Naive thymus-derived CD8-positive, alpha-beta T cell (primary cell): ENCODE measurements at places on chromosomes 2 and 18. TPM values are rescaled to one million over a fixed set of nuclear protein-coding genes. Genes with fewer than 3 reads are reported as not detected.
A peak's percentile ranks its signal among the peaks of the same experiment; 100 is the strongest.

GRCh38 chr2:108412995-108413710, 35.4 kb downstream of the SULT1C4 start:
- H3K36me3 ChIP-seq, result no peaks in the 10 kb centered on the region
- no peak overlapping the region for H3K27ac ChIP-seq
- H3K4me1 ChIP-seq, result no peaks in the 10 kb centered on the region
- no peak overlapping the region for H3K4me3 ChIP-seq
- no peak for DNase-seq

HOXD8 gene
- not detected for total RNA-seq

RBM44 gene
- total RNA-seq, result 1.0 TPM

CMPK2 gene
- total RNA-seq, result 3.4 TPM

DNA sequence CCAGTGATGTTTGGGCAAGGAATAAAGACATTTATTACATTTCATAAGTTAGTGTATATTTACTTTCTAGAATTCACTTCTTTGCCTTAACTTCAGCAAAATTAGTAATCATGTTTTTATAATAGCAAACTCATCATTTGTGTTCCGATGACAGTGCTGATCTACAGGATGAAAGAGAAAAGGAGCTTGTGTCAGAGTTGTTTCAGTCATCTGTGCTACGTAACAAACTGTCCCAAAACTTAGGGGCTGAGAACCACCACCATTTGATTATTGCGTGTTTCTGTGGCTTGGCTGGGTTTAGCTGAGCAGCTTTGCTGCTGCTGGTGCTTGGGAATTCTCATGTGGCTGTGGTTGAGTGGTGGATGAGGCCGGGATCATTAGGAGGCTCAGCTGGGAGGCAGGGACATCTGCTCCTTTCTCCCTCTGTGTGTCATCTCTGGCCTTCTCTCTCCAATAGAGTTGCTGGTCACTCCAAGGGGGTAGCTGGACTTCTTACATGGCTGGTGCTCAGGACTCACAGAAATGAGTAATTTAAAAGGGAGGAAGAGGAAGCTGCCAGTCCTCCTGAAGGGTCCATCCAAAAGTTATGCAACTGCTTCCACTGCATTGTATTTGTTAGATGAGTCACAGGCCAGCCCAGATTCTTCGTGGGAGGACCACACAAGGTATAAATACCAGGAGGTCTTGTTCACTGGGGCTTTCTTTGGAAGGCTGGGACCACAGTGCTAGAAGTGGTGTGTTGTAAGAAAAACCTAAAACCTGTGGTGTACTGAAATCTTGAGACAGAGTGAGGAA, 43.4 kb upstream of the HAAO start:
- DNase-seq, result no peak
- H3K36me3 ChIP-seq, result no peaks in the 10 kb centered on the region
- no peak overlapping the region for H3K4me3 ChIP-seq
- no peak overlapping the region for H3K27ac ChIP-seq
- no peaks in the 10 kb centered on the region for H3K27me3 ChIP-seq

CFC1 gene
- total RNA-seq, result not detected

DNA sequence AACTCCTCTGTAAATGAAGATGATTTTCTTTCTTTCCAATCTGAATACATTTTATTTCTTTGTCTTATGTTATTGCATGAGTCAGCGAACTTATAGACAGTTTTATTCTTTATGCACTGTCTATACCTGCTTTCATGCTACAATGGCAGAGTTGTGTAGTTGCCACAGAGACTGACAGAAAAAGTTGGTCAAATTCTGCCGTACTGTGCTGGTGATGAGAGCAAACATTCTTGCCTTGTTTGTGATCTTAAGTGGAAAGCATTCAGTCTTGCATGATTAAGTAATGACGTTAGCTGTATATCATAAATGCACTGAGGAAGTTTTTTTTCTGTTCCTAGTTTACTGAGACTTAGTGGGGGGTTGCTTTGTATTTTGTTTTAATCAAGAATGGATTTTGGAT, 32.9 kb downstream of the ZC3H15 start:
- H3K27me3 ChIP-seq, result no peaks in the 10 kb centered on the region
- no peak overlapping the region for H3K4me3 ChIP-seq
- no peak for DNase-seq
- peak overlapping the region; percentile 4 for H3K27ac ChIP-seq

- no peak overlapping the region for H3K4me3 ChIP-seq
- DNase-seq, result no peak
- H3K27ac ChIP-seq, result no peak overlapping the region
- H3K4me1 ChIP-seq, result peaks cover 5% of the 10 kb centered on the region
Observed at GRCh38 chr2:120278901-120279300, 26.2 kb downstream of the RALB start.

ASIC4 gene
- total RNA-seq, result 0.30 TPM

DNA sequence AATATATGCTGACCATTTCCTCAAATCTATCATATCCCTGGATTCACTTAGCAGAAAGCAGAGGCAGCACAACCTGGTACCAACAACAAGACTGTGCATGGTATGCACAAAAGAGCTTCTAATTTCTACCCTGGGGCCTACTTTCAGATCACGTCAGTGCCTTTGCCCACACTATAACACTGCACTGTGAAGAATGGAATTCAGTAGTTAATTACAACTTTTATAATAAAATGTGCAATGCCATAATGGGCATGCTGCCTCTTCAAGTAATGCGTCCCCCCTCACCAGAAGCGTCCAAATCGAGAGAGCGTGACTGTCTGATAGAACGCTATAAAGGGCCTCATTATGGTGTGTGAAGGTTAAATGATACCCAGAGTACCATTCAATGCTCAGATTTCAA, 328.1 kb upstream of the PKDCC start:
- H3K27me3 ChIP-seq, result no peaks in the 10 kb centered on the region
- H3K4me1 ChIP-seq, result peaks cover 2% of the 10 kb centered on the region
- no peak overlapping the region for H3K4me3 ChIP-seq
- no peak overlapping the region for H3K27ac ChIP-seq
- no peak for DNase-seq
- H3K36me3 ChIP-seq, result no peaks in the 10 kb centered on the region

DNA sequence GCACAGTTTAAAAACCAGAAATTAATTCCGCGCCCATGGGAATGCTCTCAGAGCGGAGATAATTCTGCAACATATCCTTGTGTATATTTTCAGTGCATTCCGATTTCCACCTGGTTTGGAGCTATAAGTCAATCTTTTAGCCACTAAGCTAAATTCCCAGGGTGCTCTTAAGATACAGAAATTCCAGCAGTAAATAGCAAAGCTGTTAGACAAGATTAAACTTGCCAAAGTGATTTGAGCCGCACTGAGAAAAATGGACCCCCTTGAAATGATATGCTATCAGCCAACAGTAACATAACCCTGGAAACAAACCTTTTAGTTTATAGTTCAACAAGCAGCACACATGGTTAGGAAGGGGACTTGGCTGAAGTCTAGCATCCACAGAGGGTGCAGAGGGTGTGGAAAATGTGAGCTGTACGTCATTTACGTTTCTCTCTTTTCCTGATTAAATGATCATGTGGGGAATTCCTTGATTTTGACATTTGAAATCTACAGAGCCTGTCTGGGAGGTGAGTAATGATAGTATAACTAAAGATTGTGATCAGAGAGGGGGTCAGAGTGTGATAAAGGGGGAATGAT, 99.8 kb upstream of the COPS8 start:
- no peaks in the 10 kb centered on the region for H3K36me3 ChIP-seq
- DNase-seq, result no peak
- no peak overlapping the region for H3K4me3 ChIP-seq
- H3K27ac ChIP-seq, result no peak overlapping the region

DNA sequence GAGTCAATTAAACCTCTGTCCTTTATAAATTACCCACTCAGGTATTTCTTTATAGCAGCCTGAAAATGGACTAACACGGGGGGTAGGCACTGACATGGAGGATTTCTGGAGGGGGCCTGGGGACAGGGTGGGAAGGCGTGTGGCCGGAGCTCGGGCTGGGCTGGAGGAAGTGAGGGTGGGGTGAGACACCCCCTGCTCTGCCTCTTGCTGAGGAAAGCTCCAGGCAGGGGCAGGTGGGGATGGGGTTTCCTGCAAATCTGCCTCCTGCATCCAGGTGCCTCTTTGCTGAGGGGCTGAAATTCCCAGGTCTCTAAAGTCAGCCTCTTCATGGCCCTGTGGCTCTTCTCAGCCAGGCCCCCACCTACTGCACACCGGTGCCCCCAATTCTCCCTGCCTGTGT, 25.7 kb upstream of the OTOS start:
- no peaks in the 10 kb centered on the region for H3K4me1 ChIP-seq
- peaks cover 7% of the 10 kb centered on the region for H3K27me3 ChIP-seq
- no peaks in the 10 kb centered on the region for H3K36me3 ChIP-seq
- H3K27ac ChIP-seq, result no peak overlapping the region
- H3K4me3 ChIP-seq, result no peak overlapping the region

KIAA1328 gene
- 13.6 TPM for total RNA-seq

IKZF2 gene
- total RNA-seq, result 21.1 TPM

- H3K4me1 ChIP-seq, result peaks cover 54% of the 10 kb centered on the region
- DNase-seq, result no peak
- no peaks in the 10 kb centered on the region for H3K27me3 ChIP-seq
Observed at GRCh38 chr18:32057624-32058165, 34.0 kb upstream of the RNF138 start.

- peaks cover 2% of the 10 kb centered on the region for H3K36me3 ChIP-seq
- DNase-seq, result no peak
Observed at GRCh38 chr18:48058486-48058885, 128.0 kb upstream of the SMAD2 start.

- H3K4me1 ChIP-seq, result no peaks in the 10 kb centered on the region
- H3K27ac ChIP-seq, result no peak overlapping the region
- no peaks in the 10 kb centered on the region for H3K36me3 ChIP-seq
- H3K4me3 ChIP-seq, result no peak overlapping the region
- no peak for DNase-seq
Observed at GRCh38 chr2:106805716-106806115, 80.3 kb downstream of the ST6GAL2 start.

RAB6C gene
- total RNA-seq, result not detected

DNA sequence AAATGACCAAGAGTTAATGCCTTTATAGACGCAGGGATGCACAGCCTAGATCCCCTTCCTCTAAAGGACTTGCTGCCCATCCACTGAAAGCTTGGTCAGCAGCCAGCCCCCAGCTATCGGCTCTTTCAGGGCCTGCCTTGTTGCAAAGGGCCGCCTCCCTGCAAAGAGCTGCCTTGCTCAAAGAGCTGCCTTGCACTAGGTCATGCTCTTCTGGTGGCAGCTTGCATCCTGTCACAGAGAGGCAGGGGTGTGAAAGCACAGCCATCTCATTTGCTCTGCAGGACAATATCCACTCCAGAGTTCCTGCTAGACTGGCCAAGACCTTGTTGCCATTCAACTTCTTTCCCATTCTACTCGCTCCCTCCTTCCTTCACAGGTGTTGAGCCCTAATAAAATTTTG, 137.1 kb downstream of the MCFD2 start:
- H3K27ac ChIP-seq, result no peak overlapping the region
- H3K4me1 ChIP-seq, result no peaks in the 10 kb centered on the region
- DNase-seq, result no peak
- no peak overlapping the region for H3K4me3 ChIP-seq

GRCh38 chr2:239425631-239426030, 24.8 kb upstream of the HDAC4 start:
- H3K27me3 ChIP-seq, result no peaks in the 10 kb centered on the region
- no peaks in the 10 kb centered on the region for H3K4me1 ChIP-seq
- DNase-seq, result no peak
- no peak overlapping the region for H3K27ac ChIP-seq
- no peaks in the 10 kb centered on the region for H3K36me3 ChIP-seq
- no peak overlapping the region for H3K4me3 ChIP-seq

DNA sequence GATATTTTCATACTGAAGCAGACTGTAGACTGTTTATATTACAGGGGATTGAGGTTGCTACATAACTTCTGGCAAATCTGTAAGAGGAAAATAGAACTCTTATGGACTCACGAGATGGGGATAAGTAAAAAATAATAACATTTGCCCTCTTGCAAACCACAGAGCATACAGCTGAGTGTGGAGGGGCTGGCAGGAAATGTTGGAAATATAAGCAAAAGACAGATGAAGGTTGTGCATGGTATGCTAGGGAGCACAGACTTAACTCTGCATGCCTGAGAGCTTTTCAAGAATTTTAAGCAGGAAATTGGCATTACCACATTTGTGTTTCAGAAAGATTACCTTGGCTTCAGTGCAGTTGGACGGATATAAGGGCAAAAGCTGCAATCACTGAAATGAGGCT, 411.1 kb downstream of the RAD51AP2 start:
- H3K27ac ChIP-seq, result no peak overlapping the region
- H3K36me3 ChIP-seq, result no peaks in the 10 kb centered on the region
- no peak for DNase-seq
- no peak overlapping the region for H3K4me3 ChIP-seq

CD226 gene
- total RNA-seq, result 26.1 TPM

- DNase-seq, result no peak
- no peak overlapping the region for H3K4me3 ChIP-seq
- peaks cover 9% of the 10 kb centered on the region for H3K36me3 ChIP-seq
- H3K4me1 ChIP-seq, result no peaks in the 10 kb centered on the region
Observed at GRCh38 chr2:74700643-74701372, 46.8 kb downstream of the SEMA4F start.

DNA sequence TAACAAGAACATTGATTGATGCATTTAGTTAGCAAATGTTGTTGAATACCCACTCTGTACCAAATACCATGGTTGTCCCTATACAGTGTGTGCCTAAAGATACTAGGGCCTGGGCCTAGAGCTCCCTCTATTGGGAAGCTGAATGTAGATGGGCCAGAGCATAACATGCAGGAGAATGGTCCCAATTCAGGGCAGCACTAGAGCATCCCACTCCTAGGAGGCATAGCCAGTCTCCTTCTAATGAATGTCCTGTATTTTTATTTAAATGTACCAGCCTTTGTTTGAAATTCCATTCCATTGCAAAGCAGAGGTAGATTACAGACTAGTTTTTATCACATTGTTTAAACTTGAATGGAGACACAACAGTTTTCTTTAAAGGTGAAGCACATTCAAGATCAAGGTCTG, 90.6 kb downstream of the FEZ2 start:
- H3K4me3 ChIP-seq, result no peak overlapping the region
- no peak overlapping the region for H3K27ac ChIP-seq
- no peaks in the 10 kb centered on the region for H3K36me3 ChIP-seq
- no peaks in the 10 kb centered on the region for H3K4me1 ChIP-seq

DNA sequence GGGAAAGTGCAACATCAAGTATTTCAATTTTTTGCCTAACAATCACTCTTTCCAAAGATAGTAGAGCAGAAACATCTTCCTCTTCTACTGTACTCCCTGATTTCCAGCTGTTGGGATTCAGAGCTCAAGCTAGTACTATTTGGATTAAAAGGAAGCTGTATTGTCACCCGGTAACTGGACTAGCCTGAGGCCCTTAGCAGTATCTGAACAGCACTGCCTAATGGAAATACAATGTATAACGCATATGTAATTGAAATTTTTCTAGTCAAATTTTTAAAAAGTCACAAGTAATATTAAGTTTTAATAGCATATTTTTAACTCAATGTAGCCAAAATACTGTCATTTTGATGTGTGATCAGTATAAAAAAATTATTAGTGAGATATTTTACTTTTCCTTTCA, 86.2 kb downstream of the COX7A2L start:
- H3K27ac ChIP-seq, result no peak overlapping the region
- no peak for DNase-seq
- H3K36me3 ChIP-seq, result peaks cover 57% of the 10 kb centered on the region
- no peaks in the 10 kb centered on the region for H3K27me3 ChIP-seq

IGFBP5 gene
- total RNA-seq, result not detected
